ENCODE measurements at places on chromosomes 7 and 10.

- no peak for DNase-seq
Measured at GRCh38 chr7:155999631-156000489, 187.6 kb upstream of the SHH start.

DNA sequence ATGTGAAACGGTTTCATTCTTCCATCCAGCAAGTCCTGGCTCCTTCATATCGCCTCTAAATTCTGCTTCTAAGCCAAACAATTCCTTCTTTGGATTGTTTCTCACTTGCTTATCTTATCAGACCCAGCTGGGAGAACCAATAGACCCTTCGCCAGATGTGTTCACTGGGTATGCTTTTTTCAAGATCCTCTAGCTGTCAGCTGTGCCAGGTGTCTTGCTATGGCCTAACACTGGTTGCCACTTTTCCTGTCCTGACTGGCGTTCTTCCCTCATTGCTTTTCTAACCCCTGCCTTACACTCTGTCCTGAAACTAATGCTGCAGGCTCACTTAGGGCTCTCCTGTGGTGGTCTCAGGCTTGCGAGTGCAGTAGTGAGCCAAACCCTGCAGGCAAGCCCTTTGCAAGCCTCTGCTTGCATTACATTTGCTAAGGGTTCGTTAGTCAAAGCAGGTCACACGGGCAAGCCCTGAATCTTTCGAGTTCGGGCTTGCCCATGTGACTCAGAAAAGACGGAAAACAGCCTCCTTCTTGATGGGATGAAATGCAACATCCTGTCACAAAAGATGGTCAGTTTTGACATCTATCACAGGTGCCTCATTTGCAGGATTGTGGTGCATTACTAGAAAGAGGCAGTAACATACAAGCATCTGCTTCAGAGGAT is 92.8 kb downstream of the VWC2 start:
- no peak for DNase-seq

DNA sequence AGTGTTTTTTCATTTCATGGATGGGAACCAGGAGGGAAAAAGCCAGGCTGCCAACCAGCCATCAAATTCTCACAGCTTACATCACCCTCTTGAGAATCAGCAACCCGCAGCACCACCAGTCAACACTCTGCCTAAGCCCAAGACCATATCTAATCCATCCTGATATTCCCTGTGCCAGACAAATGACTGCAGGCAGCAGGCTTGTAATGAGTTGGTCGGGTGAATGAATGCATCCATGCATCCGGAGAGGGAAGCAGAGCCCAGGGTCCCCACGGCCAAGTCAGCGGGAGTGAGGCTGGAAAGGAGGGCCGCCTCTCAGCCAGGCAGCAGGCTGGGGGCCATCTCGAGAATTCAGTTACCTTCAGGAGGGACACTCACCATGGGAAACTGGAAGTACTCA is 46.9 kb downstream of the SLIT1 start:
- no peak for DNase-seq

DNA sequence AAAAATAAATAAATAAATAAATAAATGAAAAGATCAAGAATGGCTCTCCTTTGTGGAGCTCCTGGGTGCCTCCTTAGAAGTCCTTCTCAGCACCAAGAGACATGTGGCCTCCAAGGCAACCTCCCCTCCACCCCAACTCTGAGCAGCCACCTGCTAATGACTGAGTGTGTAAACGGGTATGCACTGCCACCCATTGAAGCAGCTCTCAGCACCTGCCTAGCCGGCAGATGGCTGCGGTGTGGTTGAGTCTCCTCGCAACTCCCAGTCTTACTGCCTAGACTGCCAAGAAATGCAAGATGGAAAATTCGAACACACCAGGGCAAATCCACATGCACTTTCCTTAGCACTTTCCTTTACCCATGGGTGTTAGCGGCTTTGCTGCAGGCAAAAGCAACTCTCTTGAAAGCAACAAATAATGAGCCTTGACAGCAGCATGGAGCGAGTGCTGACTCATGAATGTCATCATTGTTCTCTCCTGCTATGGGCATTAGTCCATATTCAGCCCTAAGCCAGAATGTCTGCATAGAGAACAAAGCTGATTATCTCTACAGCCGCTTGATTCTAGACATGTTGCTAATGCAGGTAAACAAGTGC is 913.9 kb upstream of the AUTS2 start:
- no peak for DNase-seq

- no peak for DNase-seq
Measured at GRCh38 chr7:94969434-94970084, 62.2 kb downstream of the PPP1R9A start.
